Activated T-helper 9 cell treated with anti-CD3 and anti-CD28 coated beads, Interleukin-2, amount 50 U/mL, for 16 hours (primary cell): ENCODE measurements at places on chromosomes 5 and 9.

DNA sequence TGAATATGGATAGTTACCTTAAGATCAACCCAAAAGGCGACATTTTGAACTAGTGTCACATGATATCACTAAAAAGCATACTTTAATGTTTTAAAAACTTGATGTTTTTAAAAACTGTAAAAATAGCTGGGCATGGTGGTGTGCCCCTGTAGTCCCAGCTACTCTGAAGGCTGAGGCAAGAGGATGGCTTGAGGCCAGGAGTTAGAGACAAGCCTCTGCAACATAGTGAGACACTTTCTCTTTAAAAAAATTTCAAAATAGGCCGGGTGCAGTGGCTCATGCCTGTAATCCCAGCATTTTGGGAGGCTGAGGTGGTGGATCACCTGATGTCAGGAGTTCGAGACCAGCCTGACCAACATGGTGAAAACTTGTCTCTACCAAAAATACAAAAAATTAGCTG is 129.5 kb downstream of the NPR3 start:
- DNase-seq: no peak

GRCh38 chr5:175484322-175484721 is 6.0 kb downstream of the SFXN1 start:
- no peak for DNase-seq

DNA sequence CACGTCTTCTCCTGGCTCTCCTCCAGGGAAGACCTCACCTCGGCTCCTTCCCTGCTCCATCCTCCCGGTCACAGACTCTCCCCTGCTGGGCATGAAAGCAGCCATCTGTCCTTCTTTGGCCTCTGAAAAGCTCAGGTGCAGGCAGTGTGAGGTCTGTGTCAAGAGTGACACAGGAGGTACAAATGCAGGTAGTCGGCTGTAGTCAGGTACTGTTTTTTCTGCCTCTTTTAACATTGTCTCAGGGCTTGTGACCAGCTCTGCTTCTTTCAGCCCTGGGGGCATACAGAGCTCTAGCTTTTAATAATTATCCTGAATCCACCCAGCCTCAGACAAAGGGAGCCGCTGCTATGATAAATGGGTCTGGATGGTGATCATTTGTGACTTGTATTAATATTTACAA is 46.4 kb downstream of the C5orf15 start:
- DNase-seq: no peak

- no peak for DNase-seq
These were observed 329.8 kb upstream of the PDE4D start for GRCh38 chr5:60223342-60223741.
